GM12891 (cell line): ENCODE measurements at places on chromosomes 3 and 15.

DNA sequence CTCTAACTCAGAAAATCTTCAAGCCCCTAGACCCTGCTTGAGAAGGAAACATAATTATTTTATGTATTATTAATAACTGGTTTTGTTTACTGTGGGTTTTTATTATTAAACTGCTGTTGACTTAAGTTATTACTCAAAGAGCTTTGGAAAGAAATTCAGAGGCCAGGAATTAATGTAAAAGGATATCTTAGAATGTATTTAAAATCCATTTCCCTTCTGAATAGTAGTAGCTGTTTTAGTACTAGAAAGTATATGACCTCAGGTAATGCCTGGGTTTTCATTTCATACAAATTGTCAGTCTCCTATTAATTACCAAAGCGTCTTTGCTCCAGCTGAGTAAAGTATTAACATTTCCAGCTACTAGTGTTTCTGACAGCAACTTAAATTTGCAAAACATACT is 223.1 kb downstream of the ITPR1 start:
- DNase-seq = no peak

DNA sequence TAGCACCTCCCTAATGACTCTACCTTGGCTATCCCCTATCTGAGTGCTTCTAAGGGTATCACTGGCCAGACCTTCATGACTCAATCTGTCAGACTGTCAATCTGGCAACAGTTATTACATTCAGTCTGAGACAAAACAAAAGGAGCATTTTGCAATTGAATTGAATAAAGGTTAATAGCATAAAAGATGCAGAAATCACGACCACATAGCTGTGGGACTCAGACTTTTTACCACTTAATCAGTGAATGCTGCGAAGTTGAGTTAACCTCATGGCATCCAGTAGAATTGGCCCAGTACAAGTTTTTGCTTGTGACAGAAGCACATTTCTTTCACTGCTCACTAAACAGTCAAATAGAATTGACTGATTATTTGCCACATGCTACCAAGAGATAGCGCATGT is 480.7 kb upstream of the DPPA4 start:
- no peak for DNase-seq

DNA sequence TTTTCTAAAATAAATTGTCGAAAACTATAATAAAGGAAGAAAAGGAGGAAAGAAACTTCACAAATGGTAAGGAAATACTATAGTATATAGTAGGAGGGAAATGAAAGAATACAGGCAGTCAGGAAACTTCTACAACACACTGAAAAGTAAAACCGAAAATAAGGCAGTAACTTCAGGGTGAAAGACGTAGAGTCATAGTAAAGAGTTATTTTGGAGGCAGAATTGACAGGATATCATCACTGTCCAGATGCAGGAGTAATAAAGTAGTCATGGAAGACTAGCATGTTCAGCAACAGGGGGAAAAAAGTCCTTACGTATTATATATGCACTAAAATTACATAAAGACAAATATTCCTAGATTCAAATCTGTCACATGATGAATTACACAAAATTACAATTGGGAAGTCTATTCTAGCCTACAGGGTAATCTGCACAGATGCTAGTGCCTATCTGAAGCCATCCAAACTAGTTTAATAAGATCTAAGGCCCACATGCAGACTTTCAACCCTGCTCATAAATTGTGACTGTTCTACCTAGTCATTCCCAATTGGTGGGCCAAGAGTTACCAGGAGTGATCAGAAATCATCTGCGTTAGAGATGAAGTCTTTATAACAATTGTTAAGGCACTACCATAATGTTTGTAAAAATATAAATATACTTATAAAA is 14.0 kb downstream of the VPS13C start:
- DNase-seq = no peak

DNA sequence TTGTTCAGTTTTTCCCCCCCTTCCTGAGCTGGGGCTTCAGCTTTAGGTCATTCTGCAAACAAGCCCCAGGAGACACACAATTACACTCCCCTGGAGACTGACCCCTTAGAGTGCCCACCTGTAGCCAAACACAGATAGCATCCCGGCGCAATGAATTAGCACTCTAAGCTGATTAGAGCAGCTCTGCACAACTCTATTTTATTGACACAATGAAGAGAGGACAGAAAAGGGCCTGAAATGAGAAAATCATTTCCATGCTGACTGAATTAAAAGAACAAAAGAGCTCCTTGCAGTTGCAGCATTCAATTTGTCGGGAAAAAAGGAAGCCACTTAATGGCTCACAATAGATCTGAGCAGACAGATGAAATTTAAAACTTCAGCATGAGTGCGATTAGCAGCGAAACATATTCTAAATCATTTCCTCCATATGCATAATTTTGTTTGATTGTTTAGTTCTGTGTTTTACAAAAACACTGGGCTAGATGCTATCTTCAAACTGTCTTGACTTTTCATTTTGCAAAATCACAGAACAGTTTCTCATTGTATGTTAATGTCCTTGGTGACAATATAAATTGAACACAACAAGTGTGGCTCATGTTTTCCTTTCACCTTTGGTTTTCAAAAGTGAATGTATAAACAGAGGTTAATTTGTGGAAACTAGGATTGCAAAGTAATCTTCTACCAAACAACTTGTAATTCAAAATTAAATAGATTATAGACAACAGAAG is 308.6 kb downstream of the MECOM start:
- no peak for DNase-seq

- DNase-seq = no peak
Measured at GRCh38 chr15:51137880-51138430, 43.2 kb upstream of the TNFAIP8L3 start.

DNA sequence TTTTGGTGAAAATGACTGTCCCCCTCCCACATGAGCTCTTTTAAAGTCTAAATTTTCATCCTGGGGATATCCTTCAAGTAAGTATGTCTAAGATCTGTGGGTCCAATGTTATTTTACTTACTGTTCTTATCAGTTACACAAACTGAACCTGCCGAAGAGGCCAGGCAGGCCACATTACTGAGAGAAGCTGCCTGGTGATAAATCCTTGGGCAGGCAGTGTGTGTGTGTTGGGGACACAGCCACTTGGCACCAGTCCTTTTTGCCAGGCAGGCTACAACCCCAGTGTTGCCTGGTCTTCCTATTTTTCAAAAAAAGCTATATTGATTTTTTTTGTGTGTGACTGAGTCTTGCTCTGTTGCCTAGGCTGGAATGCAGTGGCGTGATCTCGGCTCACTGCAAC is 50.6 kb upstream of the RASA2 start:
- no peak for DNase-seq

DNA sequence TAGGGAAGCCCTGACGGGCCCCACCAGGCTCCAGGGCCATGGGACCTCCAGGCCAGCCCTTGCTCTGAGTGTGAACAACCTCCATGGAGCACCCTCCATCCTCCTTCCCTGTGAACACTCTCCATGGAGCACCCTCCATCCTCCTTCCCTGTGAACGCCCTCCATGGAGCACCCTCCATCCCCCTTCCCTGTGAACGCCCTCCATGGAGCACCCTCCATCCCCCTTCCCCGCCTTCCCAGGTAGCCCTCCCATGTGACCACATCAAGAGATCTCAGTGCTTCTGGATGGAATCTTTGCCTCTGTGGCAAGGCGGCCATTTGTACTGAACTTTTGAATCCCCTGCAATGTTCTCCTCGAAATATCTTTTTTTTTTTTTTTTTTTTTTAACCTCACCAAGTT is 66.5 kb downstream of the CHSY1 start:
- no peak for DNase-seq

GRCh38 chr3:166285001-166285400 is 447.8 kb upstream of the BCHE start:
- no peak for DNase-seq

DNA sequence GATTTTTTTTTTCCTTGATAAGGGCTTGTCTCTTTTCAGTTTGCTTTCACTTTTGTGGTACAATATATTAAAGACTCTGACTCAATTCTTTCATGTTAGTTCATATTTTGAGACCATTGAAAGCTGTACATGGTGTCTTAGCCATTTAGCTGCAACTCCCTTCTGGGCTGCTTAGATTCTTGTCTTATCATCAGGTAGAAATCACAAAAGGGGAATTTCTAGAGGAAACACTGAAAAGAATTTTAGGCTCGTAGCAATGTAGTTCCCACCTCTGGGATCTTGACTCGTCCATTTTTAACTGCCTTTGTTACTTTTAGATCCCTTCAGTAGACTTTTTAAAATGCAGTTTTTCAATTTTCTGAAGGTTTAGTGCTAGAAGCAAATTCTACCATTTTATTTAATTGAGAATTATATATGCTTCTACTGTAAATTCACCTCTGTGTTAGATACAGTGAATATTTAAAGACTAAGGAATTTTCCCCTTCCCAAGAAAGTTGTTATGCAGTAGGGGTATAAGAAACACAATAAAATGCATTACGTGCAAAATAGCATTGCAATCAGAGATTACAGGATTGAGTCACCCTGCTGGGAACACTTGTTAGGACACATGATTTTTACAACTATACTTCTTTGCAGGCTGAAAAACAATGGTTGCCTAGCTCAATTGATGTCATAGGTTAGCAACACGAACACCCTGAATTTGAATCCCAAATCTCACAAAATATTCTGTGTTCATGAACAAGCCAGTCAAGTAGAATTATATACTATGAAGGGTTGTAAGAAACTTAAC is 772.7 kb downstream of the PDCD6IP start:
- no peak for DNase-seq

DNA sequence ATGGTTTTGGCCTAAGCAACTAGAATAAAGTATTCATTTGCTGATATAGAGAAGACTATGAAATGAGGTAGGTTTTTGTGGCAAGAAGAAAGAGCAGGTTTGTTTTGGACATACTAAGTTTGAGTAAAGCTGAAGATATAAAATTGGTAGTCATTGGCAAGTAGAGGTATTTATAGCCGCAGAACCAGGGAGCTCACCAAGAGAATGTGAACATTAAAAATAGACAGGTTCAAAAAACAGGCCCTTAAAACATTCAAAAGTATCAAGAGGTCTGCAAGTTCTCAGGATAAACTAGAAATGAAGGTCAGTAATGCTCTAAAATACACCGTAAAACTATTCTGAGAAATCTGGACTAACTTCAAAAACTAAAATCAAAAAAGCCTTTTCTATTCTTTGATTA is 240.7 kb downstream of the SCAPER start:
- no peak for DNase-seq

GRCh38 chr3:56800832-56801661 is 702 bp downstream of the ARHGEF3 start:
- DNase-seq = no peak

GRCh38 chr15:56805466-56806147 is 72.3 kb upstream of the ZNF280D start:
- no peak for DNase-seq

- peak; percentile 10 for DNase-seq
Measured at GRCh38 chr3:35639254-35640186, at the start of gene ARPP21. Gene ARPP21, plus strand, starts transcription at chr3:35639525. Its CDS starts 42,227 bp downstream, at chr3:35681752.

DNA sequence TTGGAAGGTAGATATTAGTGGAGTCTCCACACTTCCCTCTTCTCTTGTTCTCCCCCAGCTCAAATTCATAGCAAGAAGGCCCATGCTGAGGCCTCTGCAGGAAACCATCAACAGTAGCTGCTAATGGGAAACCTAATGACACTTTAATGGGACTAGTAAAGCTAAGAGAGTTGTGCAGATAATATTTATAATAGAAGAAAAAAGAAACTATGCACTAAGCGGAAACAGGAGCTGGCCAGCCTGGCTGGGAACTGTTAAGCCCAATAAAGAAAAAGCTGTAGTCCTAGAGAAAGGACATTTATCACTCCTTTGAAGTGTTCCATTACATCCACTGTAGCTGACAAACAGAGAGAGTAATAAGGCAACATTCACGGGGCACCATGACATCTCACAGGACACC is 229.6 kb downstream of the IGSF11 start:
- no peak for DNase-seq

DNA sequence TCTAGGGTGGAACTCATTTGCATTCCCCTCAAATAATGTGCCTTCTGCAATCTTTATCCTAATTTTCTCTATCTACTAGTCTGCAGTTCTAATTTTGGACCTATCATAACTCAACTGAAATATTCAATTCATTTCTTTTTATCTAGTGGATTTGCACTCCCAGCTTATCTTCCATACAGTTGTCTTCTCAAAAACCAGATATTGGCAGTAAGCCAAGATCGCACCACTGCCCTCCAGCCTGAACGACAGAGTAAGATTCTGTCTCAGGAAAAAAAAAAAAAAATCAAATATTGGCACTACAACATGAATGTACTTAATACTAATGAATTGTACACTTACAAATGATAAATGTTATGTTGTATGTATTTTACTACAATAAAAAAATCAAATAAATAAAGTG is 18.0 kb upstream of the CHMP2B start:
- no peak for DNase-seq

- DNase-seq = no peak
Measured at GRCh38 chr3:2375376-2375775, 276.7 kb downstream of the CNTN4 start.

- DNase-seq = no peak
Measured at GRCh38 chr3:188036375-188037194, 117.4 kb upstream of the LPP start.

DNA sequence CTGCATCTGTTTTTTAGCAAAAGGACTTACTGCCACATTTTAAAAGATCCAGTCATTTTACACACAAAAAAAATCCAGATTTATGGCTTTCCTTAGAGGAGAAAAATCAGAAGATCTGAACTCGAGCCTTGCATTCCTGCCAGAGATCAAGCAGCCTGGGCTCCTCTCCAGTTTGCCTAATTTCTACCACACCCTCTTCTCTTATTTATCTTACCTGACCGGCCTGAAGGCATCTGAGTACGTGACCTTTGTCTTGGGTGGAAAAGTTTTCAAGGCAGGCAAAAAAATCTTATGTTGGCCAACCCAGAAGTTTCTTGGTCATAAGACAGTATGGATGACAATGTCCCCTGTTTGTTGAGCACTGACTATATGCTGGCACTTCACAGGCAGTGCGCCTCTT is 60.3 kb downstream of the CHRD start:
- no peak for DNase-seq

- DNase-seq = no peak
Measured at GRCh38 chr3:7546253-7546652, 685.3 kb downstream of the GRM7 start.

GRCh38 chr3:68919000-68919399 is 13.3 kb downstream of the TAFA4 start:
- no peak for DNase-seq

GRCh38 chr15:84598993-84599392 is 1.8 kb upstream of the ZSCAN2 start:
- DNase-seq = no peak

- DNase-seq = no peak
Measured at GRCh38 chr3:197495059-197495455, 60.7 kb downstream of the BDH1 start.

DNA sequence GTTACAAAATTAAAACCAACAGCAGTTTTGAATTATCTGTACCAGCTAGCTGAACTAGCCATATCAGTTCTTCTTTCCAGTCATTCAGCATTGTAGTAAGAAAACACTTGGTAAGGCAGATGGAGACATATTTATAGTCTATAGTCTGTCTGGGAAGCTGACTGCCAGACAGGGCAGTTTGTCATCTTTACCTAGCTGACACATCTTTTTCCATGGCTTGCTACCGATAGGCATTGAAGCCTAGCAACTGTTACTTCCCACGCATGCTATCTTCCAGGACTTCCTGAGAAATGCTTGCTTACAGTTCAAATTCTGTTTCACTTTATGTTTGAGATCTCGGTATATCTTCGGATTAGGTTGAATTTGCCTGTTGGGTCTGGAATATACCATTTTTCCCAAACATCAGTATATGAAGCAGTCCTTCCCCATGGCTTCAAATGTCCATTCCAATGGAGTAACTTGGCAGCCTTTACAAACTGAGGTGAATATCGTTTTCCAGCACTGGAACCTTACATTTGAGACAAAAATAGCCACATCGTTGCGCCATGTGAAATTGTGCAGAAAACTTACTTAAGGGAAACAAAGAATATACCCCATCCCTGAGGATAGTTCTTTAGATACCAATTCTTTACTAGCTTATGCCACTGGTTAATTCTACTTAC is 8.8 kb downstream of the GNL3 start:
- no peak for DNase-seq
